ENCODE measurements at places on chromosomes 5 and 9.
A peak's percentile ranks its signal among the peaks of the same experiment; 100 is the strongest.

GRCh38 chr9:132698989-132699388 is 28.7 kb downstream of the GTF3C4 start:
- no peak for DNase-seq

DNA sequence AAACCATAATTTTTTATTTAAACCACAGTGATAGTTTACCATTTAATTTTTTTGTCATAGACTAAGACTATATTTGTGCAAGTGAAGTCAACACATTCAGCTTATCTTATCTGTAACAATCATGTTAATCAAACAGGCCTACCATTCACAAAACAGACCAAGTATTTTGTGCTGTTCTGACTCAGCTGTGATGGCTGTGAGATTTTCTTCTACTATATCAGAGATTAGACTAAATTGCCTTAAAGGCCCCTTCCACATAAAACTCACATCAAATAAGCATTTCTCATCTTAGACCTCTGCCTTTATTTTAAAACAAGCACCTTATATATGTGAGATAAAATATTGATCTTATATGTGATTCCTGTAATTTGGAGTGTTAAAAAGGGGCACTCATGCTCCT is 13.4 kb downstream of the CCDC152 start:
- DNase-seq: no peak

- no peak for DNase-seq
Measured at GRCh38 chr5:158756871-158757270, 342.8 kb downstream of the EBF1 start.

DNA sequence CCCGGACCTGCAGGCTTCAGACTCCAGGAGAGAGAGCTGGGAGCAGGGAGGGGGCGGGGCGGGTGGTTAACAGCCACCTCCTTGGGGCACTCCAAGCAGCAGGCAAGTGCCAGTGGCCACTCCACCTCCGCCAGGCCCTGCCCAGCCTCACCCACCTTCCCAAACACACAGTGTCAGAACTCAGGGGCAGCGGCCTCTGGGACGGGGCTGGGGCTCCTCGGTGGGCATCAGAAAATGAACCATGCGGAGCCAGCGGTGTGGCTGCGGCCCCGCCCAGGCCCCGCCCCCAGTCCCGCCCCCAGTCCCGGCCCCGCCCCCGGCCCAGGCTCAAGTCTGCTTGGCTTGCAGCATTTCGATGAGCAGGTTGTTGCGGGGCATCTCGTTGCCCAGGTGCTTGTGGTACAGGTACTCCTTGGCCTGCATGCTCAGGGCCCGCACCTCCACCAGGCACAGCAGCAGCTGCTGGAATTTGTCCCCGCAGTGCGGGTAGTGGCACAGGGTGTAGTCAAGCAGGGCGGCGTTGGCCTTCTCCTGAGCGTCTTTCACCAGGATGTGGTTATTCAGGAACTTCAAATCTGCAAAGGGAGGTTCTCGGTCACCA is 24.7 kb downstream of the NR5A1 start:
- no peak for DNase-seq

DNA sequence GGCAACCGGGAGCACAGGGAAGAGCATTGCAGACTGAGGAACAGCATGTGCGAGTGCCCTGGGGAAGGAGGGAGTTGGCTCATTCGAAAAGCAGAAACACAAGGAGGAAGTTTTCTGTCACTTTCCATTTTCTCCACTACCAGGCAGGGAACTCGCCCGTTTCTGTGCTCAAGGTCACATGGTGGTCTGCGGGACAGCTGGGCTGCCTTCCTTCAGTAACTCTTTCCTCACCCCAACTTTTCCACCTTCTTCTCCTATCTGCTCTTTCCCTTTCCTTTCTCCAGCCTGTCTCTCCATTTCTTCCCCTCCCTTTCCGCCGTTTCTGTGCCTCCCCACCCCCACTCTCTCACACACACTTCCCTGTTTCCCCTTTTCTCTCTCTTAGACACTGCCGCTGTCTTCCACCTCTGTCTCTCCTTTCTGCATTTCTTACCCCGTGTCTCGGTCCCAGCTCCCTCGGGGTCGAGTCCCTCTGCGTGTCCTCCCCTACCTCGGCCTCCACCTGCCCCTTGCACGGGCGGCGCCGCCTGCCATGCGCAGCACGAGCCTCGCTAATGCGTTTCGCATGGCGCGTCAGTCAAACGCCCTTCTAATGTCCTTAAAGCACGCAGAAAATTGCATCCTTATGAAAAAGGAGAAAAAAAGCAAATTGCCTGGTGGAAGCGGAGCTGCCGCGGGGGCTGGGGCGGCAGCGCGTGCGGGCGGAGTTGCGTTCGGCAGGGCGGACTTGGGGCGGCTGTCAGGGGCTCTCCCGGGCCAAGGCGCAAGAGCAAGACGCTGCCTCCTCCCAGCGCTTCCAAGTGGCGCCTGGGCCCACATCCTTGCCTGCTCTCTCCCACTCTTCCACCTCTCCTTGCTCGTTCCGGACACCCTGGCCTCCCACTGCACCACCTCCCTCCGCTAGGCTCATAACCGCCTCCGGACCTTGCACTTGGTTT is 9.5 kb downstream of the BARX1 start:
- no peak for DNase-seq

DNA sequence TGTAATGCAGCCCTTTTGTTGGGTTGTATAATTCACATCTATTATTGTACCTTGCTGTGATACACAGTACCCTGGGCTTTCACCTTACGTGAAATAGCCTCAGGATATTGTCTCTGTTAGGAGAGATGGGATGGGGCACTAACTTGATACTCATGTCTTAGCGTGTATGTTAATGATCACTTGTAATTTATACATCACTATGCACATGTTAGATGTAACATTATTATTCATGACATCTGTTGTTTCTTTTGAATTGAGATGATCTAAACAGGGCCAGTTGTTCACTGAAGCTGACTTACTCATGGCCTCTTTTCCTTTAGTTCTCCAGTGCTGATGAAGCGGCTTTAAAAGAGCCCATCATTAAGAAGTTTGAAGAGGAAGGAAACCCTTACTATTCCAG is 65.2 kb downstream of the MCCC2 start:
- no peak for DNase-seq

- no peak for DNase-seq
Measured at GRCh38 chr9:124409410-124409809, 5.8 kb downstream of the PSMB7 start.

DNA sequence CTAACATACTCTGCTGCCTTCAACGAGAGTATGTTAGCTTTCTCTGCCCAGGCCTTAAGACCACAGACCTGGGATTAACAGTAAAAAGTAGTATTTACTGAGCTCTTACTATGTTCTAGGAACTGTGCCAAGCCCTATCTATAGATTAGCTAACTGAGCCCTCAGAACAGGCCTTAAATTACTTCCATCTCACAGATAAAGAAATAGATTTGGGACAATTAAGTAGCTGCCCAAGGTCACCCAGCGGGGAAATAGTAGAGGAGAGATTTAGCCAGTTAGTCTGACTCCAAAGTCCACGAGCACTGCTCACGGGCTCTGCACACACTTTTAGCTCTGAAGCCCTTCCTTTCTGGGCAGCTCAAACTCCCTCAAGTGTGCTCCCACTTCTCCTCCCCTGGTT is 64.5 kb upstream of the EQTN start:
- no peak for DNase-seq

GRCh38 chr5:115384587-115385375 is 88.3 kb upstream of the CCDC112 start:
- no peak for DNase-seq

GRCh38 chr9:135857843-135858242 is 49.5 kb downstream of the CAMSAP1 start:
- no peak for DNase-seq

GRCh38 chr9:115553060-115553773 is 435.3 kb upstream of the TNC start:
- DNase-seq: no peak

DNA sequence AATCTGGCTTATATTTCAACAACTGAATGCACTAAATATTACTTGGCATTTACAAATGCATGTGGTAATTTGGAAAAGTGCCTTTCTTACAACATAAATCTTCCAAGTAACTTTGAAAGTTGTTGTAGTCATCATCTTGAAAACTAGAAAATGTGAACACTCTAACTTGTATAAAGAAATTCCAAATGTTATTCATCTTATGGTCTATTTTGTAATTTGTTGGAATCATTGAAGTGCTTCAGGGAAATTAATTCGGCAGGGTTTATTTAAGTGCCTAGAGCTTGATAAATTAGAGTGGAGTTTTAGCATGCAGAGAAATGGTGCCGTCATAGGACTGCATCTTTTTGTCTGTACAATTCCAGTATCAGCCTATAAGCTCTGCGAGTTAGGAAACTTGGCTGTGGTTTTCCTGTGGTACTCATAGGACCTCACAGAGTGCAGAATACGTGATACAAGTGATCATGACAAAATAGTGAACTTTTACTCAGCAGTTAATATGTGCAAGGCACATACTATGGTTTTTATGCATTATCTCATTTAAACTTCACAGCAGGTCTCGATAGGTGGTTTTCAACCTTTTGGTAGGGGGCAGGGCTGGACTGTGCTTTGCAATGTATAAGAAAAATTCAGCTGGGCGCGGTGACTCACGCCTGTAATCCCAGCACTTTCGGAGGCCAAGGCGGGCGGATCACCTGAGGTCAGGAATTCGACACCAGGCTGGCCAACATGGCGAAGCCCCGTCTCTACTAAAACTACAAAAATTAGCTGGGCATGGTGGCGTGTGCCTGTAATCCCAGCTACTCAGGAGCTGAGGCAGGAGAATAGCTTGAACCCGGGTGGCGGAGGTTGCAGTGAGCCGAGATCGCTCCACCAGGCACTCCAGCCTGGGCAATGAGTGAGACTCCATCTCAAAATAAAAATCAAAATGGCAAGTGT is 79.6 kb downstream of the RAI14 start:
- DNase-seq: no peak

DNA sequence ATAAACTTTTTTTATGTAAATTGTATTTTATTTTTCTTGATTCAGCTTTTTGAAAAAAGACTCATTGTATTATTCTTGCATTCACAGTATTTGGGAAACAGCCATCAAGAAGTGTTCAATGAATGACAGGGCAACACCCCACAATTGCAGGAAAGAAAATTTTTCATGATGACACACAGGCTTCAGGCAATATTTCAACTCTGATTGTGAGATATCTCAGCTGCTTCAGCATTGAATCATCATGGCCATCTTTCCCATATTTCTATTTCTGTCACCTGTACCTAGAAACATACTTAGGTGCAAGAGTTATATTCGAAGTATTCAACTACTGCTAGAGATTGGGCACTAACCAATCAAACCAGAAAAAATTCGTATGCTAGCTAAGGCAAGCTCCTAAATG is 446.0 kb downstream of the ISL1 start:
- no peak for DNase-seq

GRCh38 chr5:69404659-69405330 is 10.1 kb upstream of the MARVELD2 start:
- DNase-seq: no peak

DNA sequence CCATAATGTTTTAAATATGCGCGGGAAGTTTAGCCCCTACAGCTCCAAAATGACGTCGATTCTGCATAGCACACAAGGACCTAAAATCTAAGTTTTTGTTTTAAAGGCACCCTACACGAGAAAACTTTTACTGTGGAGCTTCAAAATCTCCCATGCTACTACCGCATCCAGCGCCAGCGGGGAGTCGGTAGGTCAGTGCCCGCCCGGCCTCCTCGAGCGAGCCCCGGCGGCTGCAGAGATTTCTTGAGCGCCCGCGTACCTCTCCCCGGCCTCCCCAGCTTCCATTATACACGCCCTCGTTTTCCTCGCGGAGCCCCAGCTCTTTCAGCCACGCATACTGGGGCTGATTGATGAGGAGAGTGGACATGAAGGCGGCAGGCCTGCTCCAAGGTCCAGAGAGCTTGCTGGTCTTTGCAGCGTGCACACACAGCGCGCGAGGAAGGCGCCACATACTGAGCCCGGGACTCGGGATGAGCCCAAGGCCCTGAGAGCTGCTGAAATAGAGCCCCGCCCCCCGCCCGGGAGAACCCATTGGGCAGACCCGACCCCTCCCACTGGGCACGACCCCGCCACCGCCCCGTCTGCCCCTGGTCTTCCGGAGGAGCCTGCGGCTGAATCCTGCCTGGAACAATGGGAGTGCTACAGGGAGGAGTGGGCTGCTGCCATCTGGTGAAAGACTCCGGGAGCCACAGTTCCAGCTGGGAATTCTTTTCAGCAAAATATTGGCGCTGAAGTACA is at the start of gene ALDH7A1:
ALDH7A1 (minus strand) TSS at position 472 of the 738 bp plus-strand sequence; CDS start at position 451, 21 bp downstream.
- DNase-seq: peak; percentile 84

- DNase-seq: no peak
Measured at GRCh38 chr5:170745481-170746071, 37.9 kb upstream of the GABRP start.

- DNase-seq: no peak
Measured at GRCh38 chr5:9337928-9338595, 207.8 kb downstream of the SEMA5A start.

DNA sequence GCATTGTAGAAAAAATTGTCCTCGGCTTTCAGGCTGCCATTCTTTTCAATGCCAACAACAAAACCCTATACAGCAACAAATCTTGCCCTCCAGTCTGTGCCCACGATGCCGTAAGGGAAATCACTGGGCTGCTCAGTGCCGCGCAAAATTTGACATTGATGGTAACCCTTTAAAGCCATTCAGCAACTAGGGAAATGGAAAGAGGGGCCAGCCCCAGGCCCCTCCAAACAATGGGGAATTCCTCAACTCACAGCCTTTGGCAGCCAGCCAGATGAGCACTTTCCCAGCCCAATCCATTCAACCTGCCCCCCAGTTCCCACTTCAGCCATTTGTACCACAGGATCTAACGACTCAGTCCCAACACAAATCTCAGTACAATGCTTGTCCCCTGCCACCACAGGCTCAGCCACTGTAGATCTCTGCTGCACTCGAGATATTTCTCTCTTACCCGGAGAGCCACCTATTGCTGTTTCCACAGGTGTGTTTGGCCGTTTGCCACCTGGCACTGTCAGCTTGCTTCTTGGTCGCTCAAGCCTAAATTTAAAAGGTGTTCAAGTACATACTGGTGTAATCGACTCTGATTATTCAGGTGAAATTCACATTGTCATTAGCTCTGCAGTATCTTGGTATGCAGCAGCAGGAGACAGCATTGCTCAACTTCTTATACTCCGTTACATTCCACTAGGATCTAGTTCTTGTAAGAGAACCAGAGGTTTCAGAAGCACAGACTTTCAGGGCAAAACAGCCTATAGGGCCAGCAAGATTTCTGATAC is 103.3 kb downstream of the SYK start:
- no peak for DNase-seq

GRCh38 chr5:106331415-106331814 is 1339.3 kb downstream of the EFNA5 start:
- DNase-seq: no peak

GRCh38 chr9:98383758-98384157 is 128.3 kb upstream of the TBC1D2 start:
- DNase-seq: no peak

Measured in dorsolateral prefrontal cortex (tissue), 122 donors.